ENCODE measurements at places on chromosomes 2 and 18.

DNA sequence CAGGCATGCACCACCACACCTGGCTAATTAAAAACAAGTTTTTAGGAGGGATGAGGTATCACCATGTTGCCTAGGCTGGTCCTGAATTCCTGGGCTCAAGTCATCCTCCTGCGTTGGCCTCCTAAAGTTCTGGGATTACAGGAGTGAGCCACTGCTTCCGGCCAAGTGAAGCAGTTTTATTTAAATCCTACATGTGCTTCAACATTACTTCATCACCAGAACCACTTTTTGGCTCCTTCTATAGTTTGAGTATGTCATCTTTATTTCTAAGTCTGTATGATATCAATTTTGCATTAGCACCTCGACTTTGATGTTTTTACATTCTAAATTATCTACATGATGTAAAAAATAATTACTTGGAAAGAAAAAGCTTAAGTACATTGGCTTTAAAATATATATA lies 144.3 kb downstream of the FMNL2 start:
- DNase-seq = no peak

DNA sequence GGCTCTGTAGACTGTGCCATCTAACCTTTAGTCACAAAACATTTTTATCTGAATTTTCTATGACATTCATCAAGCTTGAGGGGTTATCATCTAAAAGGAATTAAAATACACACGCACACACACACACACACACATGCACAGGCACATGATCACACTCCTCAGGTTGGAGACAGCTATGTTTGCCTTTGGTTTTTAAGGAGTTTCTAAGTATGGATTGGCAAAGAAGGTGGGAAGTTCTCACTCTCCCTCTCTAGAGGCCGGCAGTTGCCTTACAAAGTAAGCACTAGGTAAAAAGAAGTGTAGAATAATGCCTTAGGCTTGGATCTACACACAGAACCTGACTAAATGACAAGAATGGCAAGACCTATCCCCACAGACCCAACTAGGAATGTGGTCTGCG lies 437.1 kb downstream of the ZEB2 start:
- DNase-seq = no peak

GRCh38 chr2:12842917-12843316 lies 126.2 kb downstream of the TRIB2 start:
- no peak for DNase-seq

- DNase-seq = no peak
These were observed 535.4 kb upstream of the RAB6C start for GRCh38 chr2:129443865-129444739.

GRCh38 chr2:217177720-217178119 lies 317.9 kb upstream of the TNP1 start:
- no peak for DNase-seq

GRCh38 chr2:200359552-200359951 lies 53.1 kb downstream of the SPATS2L start:
- no peak for DNase-seq

DNA sequence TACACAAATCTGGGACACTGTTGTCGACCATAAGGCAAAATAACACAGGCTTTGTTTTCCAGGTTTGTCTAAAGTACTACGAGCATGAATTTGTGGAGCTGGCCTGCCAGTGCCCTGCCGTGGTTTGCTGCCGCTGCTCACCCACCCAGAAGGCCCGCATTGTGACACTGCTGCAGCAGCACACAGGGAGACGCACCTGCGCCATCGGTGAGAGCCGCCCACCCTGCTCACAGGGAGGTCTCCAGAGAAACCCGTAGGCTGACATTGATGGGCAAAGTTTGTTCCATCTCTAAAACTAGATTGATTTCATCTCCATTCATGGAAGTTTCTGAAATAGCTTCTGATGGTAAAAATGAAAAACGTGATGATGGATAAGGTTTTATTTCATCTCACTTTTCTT lies 50.4 kb upstream of the NFATC1 start:
- no peak for DNase-seq

GRCh38 chr2:120966510-120967254 lies 231.0 kb downstream of the GLI2 start:
- DNase-seq = no peak

DNA sequence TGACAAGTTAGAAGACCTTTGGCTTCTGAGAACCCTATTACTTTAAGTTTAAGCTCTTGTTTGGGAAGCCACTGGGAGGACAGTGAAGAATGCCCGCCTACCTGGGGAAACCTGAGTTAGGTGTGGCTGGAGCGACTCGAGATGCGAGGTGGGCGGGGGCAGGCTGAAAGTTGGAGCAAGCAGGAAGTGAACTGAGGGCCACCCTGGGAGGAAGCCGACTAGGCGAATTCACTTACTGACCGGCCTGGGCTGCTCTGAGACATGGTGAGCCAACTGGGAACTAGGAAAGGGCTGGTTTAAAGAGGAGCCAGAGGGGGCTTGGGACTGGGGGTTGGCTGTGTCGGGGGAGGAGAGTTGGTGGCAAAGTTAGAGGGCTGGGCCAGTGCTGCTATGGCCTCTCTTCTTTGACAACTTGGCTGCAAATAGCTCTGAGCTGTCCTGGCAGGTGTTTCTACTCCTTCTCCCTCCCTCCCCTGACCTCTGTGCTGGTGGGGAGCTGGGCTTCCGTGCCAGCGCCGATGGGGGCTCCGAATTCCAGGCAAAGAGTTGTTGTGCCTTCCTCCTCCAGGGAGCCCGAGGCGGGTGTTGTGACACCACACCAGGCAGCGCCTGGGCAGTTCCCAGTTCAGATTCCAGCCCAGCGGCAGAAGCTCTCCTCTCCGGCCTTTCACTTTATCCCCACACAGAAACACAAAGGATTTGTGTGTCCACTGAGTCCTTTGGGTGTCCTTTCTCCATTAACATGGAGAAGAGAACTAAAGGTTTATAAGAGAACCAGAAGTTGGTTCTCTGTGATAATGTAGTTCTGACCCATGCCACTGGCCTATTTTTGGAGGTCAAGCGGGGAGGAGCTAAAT lies at the start of gene VAMP8:
Gene VAMP8, plus strand, starts transcription at position 201 of the 857 bp plus-strand sequence. Its CDS starts 61 bp downstream, at position 262.
- DNase-seq = peak; percentile 57

DNA sequence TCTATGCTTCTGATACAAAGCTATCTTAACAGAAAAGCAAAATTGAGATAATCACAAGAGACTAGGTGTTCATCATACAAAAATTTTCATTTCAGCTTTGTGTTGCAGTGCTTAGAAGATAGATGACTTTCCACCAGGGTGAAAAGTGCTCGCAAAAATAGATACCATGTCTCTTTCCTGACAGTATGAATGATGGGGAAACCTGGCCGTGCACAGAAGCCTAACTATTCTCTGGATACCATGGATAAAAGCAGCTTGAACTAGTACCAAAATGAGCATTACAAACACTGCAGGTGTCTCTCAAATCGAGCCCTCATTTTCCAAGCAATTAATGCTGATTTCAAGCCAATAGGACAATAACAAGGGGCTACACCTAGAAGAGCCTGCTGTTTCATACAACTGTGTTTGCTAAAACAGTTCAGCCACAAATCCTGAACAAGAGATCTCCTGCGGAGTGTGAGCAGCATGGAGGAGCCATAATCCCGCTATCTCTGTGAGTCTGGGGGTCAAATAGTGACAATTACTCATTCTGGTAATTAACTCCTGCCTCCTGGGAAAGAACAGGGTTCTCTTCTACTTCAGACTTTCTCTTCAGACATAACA lies 507.6 kb downstream of the PID1 start:
- no peak for DNase-seq

GRCh38 chr2:207683879-207684627 lies 27.4 kb upstream of the CCNYL1 start:
- no peak for DNase-seq

DNA sequence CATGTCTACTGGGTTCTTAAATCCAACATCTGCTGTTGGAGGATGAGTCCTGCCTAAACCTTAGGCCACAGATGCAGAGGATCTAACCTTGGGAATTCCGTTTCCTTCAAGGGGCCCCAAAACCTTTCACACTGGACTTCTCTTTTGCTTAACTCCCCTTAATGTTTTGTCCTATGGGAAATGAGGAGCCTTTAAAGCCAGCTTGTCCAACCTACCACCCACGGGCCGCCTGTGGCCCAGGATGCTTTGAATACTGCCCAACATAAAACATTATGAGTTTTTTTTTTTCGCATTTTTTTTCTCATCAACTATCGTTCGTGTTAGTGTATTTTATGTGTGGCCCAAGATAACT lies 157.2 kb upstream of the SLC1A4 start:
- no peak for DNase-seq

DNA sequence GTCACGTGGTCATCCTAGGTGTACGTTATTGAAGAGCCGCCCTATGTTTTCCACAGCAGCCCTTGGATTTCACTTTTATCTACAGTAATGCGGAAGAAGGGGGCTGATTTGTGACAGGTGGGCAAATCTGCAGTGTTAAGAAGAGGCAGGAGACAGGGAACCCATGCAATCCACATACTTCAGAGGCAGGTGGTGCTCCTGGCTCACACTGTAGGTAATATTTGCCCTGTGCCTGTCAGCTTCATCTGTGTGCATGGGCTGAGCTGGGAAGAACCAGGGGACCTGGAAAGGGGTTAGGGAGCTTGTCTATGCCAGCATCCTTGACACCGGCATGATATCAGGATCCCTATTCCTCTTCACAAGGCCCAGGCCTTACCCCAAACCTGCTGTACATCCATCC lies 183.9 kb downstream of the SH3RF3 start:
- DNase-seq = no peak

- DNase-seq = no peak
These were observed 4.2 kb upstream of the CNNM3 start for GRCh38 chr2:96811917-96812316.

DNA sequence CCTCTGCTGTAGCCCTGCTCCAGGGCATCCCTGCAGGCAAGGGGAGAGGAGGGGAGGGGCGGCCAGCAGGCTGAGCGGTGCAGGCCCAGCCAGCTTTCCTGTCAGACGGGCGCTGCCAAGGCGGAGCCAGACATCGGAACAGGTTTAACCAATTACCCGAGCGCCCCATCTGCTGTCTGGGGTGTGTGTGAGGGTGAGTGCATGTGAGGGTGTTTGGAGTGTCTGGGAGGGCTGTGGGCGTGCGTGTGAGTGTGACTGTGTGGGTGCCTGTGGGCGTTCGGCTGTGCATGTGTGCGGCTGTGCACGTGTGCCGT lies 20.0 kb downstream of the EMX1 start:
- no peak for DNase-seq

DNA sequence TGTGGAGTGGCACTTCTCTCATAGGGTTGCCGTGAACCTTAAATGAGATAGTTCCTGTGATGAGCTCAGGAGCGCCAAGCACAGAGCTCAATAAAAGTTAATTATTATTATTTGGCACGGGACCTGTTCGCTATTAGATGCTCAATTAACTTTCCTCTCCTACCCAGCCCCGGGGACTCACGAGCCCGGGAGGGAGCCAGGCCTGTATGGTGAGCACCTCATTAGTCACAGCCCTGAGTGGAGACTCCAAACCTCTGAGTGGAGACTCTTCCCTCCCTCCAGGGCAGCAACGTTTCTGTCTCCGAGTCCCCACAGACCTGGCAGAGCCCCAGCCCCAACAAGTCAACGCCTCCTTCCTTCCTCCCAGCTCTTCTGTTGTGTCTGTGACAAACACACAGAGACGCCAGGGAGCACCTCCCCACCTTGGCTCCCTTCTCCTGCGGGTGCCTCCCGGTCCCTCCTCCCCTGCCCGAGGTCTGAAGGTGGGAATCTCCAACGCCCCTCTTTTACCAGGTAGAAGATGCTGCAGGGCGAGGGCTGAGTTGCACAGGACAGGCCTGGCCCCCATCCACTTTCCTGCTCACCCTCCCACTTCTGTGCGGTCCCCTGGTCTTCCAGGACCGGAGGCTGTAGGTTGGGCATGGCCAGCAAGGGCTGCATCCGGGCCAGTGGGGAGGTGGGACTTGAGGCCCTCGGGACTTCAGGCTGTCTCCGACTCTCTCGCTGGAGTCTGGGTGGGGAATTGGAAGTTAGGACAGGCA lies 52.7 kb upstream of the ODC1 start:
- DNase-seq = no peak

DNA sequence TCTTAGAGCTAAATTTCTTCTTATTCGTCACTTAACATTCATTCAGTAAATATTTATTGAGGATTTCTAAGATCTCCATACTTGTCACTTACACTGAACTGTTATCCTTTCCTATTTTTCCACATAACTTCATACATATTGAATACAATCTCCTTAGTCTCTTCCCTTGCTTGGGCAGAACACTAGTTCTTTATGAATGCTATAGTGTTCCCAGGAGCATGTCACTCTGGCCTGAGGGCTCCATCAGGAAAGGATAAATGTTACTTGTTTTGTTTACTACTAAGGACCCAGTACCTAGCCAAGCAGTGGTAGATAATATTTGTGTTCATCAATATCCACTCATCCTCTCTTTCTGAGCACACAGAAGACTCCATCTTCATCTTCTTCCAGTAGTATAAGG lies 544.7 kb downstream of the ZEB2 start:
- no peak for DNase-seq

DNA sequence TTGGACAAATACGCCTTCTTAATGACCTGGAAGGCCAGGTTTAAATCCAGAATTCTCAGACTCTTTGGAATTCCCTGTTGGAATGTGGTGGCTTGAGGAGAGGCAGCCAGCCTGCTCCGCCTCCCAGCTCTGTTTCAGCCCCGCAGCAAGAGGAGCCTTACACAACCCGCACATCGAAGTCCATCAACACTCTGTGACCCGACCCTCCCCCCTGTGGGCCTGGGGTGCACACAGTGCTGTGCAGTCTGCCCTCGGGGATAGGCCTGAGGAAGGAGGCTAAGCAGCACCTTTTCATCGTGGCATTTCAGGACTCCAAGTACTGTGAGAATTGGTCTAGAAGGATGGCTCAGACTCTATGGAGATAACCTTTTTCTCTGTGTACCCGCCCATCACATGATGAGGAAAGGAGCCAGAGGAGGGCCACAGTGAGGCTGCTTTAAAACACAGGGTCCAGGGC lies 73.7 kb downstream of the GREB1L start:
- DNase-seq = no peak

DNA sequence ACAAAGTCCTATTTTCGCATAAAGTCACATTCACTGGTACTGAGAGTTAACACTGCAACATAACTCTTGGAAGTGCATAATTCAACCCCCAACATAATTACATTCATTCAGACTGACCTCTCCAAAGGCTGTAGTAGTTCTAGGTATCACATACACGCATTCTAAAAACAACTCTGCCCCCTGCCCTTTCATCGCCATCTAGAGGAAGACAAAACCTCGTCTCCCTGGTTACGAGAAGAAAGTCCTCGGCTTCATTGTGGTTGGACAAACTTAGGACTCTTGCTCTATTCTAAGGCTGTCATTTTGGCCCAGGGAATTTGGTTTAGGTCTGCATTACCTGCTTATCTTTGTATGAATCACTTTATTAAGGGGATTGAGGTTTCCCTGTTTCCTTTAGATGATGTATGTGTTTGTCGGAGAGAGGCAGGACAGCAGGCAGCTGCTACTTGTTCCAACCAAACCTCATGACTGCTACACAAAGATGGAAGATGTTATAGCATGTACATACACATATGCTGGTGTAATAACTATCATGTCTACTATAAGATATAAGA lies 215.4 kb upstream of the NRXN1 start:
- DNase-seq = no peak
